Stimulated activated effector memory CD8-positive, alpha-beta T cell treated with anti-CD3 and anti-CD28 coated beads, Interleukin-12 subunit alpha, Interleukin-12 subunit beta, amount 100 ng/mL, for 72 hours (primary cell): ENCODE measurements at places on chromosomes 12 and 14.

GRCh38 chr12:96077081-96077480 lies 41.7 kb upstream of the LTA4H start:
- no peak for DNase-seq

- no peak for DNase-seq
These were observed 240.4 kb downstream of the SNAPC1 start for GRCh38 chr14:62002642-62003041.

GRCh38 chr14:103087343-103087835 lies 3.4 kb downstream of the LBHD2 start:
- DNase-seq: no peak

- DNase-seq: no peak
These were observed 21.9 kb downstream of the MYRFL start for GRCh38 chr12:69846976-69847375.

DNA sequence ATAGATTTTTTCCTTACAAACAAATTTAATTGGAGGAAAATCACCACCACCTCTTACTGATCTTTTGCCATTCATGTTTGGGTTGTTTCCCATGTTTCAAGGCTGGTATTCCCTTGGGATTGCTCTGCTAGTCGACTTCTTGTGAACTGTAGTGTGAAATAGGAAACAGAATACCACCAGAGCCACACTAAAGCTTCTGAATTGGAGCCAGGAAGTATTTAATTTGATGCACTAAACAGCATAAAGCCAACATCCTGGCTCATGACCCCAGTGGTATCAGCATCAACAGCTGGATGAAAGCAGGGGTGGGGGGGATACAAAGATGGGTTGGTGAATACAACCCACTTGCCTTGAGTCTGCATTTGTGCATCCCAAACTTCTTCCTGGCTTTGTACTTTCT lies 127.5 kb downstream of the TBC1D30 start:
- DNase-seq: no peak

DNA sequence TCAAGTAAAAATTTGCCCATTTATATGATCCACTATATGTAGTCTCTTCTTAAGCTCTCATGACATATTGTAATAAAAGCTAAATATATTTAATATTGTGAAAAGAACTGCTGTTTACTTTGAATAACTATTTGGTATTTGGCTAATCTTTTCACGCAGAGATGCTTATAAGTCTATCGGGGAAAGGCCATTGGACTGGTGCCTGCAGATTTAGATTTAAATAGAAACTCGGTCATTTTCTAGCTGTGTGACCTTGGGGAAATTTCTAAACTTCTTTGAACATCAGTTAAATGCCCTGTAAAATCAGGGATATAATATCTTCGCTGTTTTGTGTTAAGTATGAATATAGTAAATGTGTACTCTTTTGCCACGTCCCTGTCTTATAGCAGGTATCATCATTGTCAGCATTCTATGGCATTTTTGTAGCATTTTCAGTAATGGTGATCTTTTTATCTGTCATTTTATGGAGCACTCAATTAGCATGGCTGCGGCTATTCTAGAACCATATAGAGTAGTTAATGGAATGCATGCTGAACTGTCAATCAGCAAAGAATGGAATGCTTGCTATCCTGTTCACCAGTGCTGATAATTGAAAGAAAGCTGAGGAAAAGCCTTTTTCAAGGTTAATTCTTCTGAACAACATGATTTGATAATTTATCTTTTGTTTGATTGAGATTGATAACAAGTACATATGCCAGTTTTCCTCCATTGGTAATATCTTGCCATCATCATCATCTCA lies 181.2 kb downstream of the TMTC2 start:
- no peak for DNase-seq

- no peak for DNase-seq
These were observed 112.7 kb downstream of the EFCAB11 start for GRCh38 chr14:89841851-89842250.

DNA sequence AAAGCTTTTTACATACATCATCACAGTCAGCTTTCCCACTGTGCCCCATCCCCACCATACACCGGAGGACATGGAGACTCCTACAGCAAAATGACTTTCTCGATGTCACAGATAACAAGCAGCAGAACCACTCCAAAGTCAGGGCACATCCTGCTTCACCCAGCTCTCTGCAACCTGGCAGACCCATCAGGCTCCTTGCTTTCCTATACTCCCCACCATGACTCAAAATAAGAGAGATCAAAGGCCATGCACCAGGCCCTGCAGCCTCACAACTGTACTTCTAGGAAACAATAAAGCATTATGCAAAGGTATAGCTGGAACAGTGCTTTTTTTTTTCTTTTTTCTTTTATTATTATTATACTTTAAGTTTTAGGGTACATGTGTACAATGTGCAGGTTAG lies 187.4 kb downstream of the DPF3 start:
- DNase-seq: no peak

GRCh38 chr14:78345131-78345744 lies 175.1 kb downstream of the NRXN3 start:
- DNase-seq: no peak

- no peak for DNase-seq
These were observed 122.9 kb downstream of the TSPAN9 start for GRCh38 chr12:3200032-3200617.

DNA sequence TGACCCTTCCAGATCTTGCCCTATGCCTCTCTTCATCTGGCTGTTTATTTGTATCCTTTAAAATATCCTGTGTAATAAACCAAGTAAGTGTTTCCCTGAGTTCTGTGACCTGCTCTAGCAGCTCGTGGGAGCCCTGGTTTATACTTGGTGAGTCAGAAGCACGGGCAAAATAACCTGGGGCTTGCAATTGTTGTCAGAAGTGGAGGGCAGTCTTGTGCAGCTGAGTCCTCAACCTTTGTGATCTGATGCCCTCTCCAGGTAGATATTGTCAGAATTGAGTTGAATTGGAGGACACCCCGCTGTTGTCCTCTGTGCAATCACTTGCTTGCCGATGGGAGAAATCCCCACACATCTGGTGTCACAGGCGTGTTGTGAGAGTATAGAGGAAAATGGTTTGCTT lies 62.5 kb upstream of the PRICKLE1 start:
- DNase-seq: no peak

GRCh38 chr12:88952562-88952942 lies 372.3 kb upstream of the KITLG start:
- DNase-seq: no peak

DNA sequence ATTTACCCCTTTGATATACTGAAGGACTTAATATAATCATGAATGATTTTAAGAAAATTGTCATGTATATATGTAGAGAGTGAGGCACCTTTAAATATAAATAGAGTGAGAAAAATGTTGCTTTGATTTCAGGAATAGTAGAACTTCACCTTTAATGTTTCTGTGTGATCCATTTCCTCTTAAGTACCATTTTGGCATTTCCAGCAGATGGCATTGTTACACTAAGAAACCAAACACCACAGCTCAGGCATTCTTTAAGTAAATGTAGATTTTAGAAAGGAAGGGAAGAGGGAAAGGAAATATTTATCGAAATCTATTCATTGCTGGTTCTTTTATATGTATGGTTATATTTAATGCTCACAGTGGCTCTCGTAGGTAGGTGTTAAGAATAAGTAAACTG lies 556.7 kb upstream of the FBXO33 start:
- DNase-seq: no peak

- peak; percentile 17 for DNase-seq
These were observed 26.2 kb downstream of the ATF1 start for GRCh38 chr12:50790081-50790480.

GRCh38 chr14:60790850-60791249 lies 56.3 kb downstream of the MNAT1 start:
- no peak for DNase-seq

DNA sequence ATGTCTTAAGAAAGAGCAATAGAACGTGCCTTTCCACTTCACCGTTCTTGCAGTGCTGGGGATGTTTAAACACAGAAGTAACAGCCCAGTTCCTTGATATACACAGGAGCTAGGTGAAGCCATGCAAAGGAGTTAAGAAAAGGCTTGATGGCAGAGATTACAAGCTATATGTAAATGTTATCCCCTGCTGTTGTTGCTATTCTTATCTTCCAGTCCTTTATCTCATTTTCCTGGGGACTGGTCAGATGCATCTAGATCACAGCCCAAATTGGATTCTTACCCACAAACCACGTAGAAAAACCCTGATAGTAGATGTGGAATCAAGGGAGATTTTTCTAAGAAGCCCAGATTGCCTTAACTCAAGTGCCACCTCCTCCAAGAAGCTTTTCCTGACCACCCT lies 5.5 kb downstream of the ASCL1 start:
- no peak for DNase-seq

DNA sequence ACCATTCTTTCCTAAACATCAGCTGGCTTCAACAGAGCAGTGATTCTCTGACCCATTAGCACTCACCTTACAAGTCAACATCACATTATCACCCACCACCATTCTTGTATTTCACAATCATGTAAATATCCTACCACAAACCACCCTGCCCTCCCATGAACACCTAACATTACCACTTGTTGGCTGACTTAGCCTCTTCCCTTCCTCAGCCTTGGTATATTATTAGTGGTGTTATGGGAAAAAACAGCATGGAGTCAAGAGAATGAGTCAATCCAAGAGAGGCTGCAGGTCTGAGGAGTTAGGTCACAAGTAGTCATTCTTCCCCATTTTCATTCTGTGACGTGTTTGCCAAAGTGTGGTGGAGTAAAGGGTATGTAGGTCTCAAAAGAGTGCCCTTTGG lies 22.3 kb upstream of the MGP start:
- no peak for DNase-seq

DNA sequence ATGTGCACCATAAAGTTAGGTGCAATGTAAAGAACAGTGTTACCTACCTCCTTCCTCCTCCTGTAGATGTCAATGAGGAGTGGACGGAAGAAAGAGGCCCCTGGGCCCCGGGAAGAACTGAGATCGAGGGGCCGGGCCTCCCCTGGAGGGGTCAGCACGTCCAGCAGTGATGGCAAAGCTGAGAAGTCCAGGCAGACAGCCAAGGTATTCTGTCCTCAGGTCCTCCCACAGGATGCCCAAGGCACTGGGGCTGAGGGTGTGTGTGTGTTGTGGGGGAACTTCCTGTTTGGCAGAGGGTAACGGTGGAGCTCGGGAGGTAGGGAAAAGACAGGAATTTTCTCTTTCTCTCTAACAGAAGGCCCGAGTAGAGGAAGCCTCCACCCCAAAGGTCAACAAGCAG lies 6.4 kb downstream of the ATN1 start:
- no peak for DNase-seq

DNA sequence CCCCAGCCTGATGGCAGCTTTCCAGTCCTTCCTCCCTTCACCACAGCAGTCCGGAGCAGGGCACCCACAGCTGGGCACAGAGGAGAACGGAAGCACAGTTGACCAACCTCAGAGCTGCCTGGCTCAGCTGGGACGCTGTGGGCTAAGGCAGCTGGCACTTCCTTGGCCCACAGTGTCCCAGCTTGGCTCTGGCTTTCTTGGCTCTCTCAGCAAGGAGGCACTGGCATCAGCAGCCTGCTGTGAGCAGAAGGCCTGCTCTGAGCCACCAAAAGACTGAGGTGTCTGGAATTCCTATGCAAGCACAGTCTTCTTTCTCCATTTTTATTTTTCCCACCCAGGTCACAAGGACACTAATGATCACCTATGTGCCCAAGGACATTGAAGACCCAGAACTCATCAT lies 32.6 kb downstream of the NGB start:
- no peak for DNase-seq

DNA sequence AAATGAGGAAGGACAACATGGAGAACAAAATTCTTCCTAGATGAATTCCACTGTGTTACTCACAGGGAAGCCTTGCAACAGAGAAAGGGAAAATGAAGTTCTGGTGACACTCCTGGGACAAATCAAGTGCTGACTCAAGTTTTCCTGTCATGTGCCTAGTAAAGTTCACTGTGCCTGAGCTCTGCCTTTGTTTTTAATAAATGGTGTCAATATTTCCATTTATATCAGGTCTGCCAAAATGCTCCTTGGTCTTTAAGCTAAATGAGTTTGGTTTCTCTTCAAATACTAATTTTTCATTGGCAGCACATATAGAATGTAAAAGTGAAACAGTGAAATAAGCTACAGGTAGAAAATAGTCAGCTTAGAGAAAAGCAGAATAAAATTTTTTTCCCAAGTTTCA lies 33.0 kb downstream of the HIGD1C start:
- DNase-seq: no peak

- DNase-seq: no peak
These were observed 177.7 kb upstream of the RGS6 start for GRCh38 chr14:71754422-71755095.

- DNase-seq: no peak
These were observed 14.1 kb upstream of the OXA1L start for GRCh38 chr14:22752422-22752821.

GRCh38 chr14:32709027-32709426 lies 229.7 kb upstream of the NPAS3 start:
- DNase-seq: no peak

GRCh38 chr12:102528111-102528510 lies 47.7 kb upstream of the IGF1 start:
- DNase-seq: no peak

DNA sequence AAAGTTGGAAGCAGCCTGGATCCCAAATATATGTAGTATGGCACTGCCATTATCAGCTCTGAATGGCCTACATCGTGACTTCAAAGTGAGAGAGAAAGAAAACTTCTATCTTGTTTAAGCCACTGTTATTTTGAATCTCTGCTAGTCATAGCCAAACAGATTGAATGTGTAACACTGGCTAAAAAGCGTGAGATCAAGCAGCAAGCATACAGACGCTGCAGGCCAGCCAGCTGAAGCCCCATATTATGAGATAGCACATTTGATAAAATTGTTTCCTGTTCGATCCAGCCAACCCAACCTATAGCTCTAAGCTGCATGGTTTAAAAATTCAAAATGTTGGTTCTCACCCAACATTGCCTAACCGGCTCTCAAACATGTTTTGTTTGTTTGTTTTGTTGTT lies 95.0 kb downstream of the DUSP6 start:
- no peak for DNase-seq

GRCh38 chr12:121514184-121514742 lies 66.6 kb downstream of the KDM2B start:
- no peak for DNase-seq

- DNase-seq: no peak
These were observed 581.0 kb upstream of the TMEM132C start for GRCh38 chr12:127685931-127686330.

GRCh38 chr14:45664668-45665356 lies 411.8 kb upstream of the MIS18BP1 start:
- no peak for DNase-seq

DNA sequence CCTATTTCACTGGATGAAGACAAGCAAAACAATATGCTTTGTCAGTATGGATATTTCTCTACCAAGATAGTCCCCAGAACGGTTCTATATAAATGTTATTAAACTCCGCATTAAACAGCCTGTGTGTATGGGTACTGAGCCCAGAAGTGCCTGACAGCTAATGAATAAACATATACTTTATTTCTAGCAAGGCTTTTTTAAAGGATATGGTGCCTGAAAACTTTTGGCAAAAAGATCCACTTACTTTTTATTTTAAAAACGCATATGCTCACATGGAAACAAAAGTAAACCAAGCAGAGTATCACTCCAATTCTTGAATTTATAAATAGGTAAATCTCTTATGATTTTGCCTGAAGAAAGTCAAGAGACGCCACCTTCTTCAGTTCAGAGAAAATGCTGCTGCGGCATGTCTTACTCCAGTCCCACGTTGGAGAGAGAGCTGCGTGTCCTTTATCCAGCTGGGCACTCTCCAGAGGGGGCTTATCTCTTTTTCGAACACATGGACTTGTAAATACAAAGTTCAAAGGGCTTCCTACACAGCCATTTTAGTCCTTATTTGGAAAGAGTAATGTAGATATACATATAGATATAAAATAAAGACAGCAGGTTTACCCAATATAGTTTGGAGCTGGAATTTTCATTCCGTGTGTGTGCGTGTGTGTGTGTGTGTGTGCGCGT lies 264.2 kb downstream of the ADAMTS20 start:
- no peak for DNase-seq

- no peak for DNase-seq
These were observed 46.3 kb upstream of the CATSPERB start for GRCh38 chr14:91778217-91778616.
